ENCODE measurements at places on chromosomes 6 and 20.

DNA sequence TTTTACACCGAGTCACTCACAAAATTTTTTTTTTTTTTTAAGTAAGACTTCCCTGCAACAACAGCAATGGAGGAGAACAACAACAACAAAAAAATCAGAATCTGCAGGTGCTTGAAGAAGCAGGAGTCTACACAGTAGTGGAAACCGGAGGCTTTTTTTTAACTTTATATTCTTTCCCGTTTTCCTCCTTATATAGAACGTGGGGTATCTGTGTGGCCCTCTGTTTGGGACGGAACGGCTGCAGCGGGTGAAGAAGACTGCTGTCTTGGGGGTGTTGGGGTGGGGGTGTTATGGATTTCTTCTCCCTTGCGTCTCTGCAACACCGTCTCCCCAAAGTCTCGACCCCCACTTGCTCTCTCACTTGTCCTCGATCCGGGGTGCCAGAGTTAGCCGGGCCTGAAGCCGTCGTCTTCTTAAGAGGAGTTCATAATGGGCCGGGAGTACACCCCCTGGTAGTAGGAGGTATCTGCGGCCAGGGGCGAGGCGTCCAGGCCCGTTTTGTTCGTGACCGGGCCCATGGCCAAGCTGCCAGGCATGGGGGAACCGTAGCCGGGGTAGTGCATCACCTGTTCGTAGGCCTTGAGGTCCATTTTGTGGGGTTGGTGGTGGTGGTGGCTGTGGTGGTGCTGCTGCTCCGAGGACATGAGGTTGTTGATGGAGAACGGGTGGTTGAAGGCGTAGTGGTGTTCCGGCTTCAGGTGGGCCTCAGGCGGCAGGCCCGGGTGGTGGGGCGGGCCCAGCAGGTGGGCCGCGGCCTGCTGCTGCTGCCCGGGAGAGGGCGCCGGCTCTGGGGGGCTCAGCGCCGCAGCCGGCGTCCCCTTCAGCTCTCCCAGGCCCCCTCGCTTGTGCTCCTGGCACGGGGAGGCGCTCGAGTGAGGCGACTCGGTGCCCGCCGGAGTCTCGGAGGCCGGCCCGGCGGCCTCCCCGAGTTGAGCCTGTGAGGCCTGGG lies 2.7 kb downstream of the FOXA2 start:
- DNase-seq: no peak

- DNase-seq: no peak
Observed at GRCh38 chr6:130050230-130050629, 31.8 kb downstream of the L3MBTL3 start.

GRCh38 chr20:3681931-3682781 lies at the start of gene ADAM33:
ADAM33 (minus strand) TSS chr20:3682010; CDS start chr20:3682004, 6 bp downstream.
- DNase-seq: no peak

DNA sequence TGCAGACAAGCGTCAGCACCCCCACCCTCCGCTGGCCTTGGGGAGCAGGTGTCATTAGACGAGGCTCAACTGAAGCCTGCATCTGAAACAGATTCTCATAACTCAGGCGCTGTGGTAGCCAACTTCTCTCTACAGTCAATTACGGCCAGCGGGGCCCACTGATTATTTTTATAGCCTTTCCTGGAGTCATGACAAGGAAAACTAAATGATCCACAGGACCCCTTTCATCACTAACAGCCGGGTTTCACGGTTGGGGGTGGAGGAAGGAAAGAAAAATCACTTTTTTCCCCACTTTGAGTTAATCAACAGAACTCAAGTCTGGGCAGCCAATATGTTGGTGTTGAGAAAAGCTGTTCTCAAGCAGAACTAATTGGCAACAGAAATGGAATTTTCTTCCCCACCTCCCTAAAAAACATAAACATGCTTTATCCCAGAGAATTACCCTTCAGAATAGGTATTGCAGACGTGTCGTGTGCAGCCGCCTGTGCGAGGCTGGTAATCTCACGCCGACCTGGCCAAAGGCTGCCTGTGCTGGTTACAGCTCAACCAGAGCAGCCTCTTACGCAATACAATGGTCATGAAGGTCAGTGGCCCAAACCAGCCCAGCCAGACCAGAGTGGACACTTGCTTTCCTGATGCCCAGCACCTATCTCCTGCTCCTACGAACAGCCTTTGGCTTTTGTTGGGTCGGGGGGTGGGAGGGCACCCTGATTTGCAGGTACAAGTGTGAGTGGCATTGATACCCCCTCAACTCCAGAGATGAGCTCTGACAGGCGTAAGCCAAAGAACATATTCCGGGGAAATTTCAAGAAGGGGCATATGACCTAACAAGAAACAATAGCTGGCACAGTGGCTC lies 11.0 kb downstream of the RIPOR3 start:
- no peak for DNase-seq

GRCh38 chr20:9051508-9051907 lies 17.4 kb upstream of the PLCB4 start:
- no peak for DNase-seq

GRCh38 chr6:119449331-119450156 lies 100.0 kb upstream of the MAN1A1 start:
- no peak for DNase-seq

- no peak for DNase-seq
Observed at GRCh38 chr6:31609519-31610406, 5.3 kb upstream of the AIF1 start.

- DNase-seq: no peak
Observed at GRCh38 chr6:136784910-136785746, 7.1 kb downstream of the MAP3K5 start.

DNA sequence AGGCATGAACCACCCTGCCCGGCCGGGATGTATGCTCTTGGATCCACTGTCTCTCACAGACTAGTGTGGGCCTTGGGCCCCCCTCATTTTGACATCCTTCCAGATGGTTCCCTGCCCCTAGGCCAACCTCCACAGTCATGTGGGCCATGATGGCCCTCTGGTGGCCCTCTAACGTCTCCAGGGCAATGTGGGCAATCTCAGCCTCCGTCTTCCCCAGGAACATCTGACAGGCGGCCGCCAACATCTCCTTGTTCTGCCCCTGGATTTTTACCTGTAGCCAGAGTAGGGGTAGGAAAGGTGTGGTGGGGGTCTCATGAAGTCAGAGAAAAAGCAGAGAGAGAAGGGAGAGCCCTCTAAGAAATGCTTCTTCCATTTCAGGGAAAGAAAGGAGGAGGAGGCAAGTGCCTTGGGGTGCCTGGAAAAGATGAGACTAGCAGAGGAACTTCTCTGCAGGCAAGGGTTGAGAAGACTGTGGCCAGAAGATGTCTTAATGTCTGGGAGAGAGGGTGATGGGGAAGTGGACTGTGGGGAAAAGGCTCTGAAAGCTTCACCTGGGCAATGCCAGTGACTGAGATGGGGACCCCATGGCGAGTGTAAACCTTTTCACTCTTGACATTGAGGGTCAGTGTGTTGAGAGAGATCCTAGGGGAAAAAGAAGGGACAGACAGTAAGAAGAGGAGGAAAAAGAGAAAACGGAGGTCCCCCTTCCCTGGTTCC lies 1.3 kb downstream of the FLOT1 start:
- no peak for DNase-seq

DNA sequence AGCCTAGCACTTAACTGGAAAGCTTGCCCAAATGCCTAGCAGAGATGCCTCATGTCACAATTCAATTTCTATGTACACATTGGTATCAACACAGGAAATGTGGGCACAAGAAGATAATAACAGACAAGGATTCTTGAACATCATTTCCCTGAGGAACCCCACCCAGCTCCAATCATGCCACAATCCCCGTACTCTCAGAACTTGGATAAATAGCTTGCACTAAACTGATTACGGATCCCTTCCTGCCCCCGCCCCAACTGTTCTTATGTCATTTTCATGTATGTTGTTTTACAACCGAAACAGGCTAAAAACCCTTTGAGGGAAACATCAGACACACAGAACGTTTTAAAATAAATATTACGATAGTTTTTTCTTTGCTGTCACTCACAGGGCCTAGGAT lies 87.1 kb downstream of the BACH2 start:
- DNase-seq: no peak

- DNase-seq: no peak
Observed at GRCh38 chr6:110544472-110544871, 68.1 kb upstream of the SLC22A16 start.

DNA sequence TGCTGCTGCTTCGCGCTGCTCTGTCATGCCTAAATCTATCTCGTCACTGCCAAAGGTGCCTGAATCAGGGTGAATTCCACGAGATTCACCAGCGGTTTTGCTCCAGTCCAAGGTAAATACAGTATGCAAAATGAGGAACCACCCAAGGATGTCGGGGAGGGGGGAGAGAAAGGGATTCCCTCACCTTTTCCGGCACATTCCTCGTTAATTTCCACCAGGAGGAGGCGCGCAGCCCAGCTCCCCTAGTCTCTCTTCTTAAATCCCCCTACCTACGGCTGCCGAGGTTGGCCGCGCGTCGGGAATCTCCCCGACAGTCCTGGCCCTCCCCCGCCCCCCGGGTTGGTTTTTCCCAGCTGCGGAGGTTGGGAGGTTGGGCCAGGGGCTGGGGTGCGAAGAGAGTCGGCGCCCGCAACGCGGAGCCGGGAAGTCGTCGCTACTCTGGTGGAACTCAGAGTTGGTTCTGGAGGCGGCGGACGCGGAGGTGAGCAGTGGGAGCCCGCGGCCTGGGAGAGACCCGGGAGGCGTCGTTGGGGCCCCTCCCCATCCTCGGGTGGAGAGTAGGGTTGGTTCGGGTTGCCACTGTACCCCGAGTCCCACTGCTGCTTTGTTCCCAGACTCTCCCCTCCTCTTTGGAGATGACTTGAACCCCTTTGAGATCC lies at the start of gene TPBG:
TSS of gene TPBG (plus strand) at position 390 of the 659 bp plus-strand sequence. CDS start 1,145 bp downstream, outside the sequence.
- no peak for DNase-seq

DNA sequence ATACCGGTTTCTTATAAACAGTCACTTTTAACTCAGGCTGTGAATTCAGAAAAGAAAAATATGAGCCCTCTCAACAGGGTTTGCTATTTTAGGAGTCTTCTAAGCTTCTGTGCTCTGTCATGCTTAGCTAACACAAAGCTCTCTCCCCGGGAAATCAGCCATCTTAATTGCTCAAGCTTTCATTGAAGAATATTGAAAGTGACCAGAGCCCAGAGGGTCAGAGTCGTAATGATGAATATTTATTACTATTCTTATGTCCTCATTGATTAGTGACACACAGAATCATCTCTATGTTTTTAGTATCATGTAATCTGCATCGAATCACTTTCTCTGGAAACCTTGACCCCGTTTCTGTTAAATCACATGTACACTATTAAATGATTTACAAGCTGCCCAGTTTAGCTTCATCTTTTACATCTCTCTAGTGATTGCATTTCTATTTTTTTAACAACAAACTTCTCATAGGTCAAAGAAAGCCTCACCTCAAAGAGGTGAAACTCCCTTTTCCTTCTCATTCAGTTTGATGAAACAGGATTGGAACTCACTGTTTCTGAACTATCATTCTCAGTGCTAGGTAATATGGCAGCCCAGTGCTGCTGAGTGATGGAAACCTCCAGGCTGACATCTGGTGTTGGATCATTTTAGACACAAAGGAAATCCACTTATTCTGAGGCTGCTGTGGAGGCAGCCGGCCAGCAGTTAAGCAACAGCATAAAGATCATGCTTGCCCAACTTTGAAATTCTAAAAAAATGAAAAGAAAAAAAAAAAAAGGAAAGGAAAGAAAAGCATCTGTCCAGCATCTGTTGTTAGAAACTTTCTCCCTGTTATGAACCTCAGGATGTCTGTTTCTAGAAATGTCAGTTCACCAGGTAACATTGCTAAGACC lies 96.3 kb downstream of the RFPL4B start:
- DNase-seq: no peak

DNA sequence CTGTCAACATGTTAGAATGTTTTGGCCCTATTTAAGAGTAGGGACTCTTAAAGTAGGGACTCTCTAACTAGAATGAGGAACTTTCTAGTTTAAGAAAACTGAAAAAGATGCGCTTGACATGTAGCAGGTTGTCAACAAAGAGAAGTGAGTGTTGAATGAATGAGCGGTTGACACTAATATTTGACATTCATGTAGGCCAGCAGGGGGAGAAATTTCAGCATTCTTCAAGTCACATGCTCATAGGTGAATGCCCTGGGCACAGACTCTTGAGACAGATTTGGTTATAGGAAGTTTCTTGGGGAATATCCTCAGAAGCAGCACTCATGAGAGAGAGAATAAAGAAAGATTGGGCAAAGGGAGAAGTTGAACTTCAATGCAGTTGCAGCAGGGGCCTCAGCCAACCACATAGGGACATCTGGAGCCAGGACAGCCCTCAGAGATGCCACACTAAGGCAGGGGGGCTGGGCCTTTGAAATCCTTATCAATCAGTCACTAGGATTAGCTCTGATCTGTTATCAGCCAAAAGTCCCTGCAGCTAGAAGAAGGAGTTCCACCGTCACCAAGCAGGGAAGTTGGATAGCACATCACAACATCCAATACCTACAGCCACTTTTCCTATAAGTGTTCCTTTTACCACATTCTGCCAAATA lies 145.1 kb upstream of the FKBP1C start:
- DNase-seq: no peak

DNA sequence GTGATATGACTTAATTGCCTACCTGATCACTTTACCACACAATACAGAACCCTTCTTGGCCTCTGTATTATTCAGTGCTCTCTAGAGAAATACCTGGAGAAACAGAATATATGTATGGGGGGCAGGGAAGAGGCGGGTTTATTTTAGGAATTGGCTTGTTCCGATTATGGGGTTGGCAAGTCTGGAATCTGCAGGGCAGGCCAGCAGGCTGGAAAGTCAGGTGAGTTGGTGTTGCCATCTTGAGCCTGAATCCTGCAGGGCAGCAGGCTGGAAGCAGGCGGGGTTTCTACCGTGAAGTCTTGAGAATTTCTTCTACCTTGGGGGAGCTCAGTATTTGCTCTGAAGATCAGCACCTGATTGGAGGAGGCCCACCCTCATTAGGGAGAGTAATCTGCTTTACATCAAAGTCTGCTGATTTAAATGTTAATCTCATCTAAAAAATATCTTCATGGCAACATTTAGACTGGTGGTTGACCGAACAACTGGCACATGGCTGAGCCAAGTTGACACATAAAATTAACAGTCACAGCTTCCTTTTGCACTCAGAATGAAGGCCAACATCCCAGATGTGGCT lies 193.9 kb downstream of the ZDHHC14 start:
- no peak for DNase-seq

DNA sequence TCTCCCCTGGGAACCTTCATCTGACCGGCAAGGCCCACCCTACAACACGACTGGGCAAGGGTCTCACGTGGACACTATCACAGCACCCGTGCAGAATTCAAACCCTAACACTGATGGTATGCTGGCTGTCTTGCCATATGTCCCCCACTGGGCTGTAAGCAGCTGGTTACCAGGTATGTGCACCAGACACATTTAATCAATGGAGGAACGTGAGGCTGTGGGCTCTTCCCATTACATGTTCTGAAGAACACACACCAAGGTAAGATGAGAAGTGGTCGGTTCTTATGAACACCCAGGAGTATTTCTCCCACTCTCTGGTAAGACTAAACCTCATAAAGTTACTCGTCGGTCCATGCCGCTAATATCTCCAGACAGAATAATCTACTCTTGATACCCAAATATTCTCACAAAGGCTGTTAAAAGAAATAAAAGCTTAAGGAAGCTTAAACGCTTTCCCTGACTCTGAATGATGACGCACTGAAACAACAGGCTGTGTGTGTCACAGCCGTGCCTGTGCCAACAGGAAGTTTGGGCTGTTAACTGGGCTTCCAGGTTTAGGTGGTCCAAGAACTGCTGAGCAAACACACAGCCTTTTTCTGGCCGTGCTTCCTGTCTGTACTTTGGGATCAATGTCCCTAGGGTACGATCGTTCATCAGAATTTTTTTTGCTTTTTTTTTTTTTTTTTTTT lies 75.3 kb downstream of the SLC23A2 start:
- DNase-seq: no peak

GRCh38 chr20:3751675-3752385 lies 15.7 kb downstream of the ADISSP start:
- DNase-seq: peak; percentile 56

GRCh38 chr20:50746138-50746940 lies 15.0 kb downstream of the PARD6B start:
- DNase-seq: no peak

GRCh38 chr20:37464611-37465010 lies 56.4 kb upstream of the NNAT start:
- no peak for DNase-seq

Data from NCI-H187 (cell line).